ENCODE measurements at places on chromosomes 7 and 10. TPM values are rescaled to one million over a fixed set of nuclear protein-coding genes. Genes with fewer than 3 reads are reported as not detected.

GRCh38 chr10:48446785-48447184 is 140.3 kb downstream of the MAPK8 start:
- DNase-seq, result no peak

The TAS2R41 gene
- total RNA-seq, result not detected

GRCh38 chr10:73997461-73997786 is 492 bp upstream of the VCL start:
- DNase-seq, result no peak

GRCh38 chr10:88499569-88500470 is 83.3 kb downstream of the RNLS start:
- DNase-seq, result no peak

- DNase-seq, result no peak
Measured at GRCh38 chr7:134940729-134941128, 45.6 kb upstream of the AGBL3 start.

The CDHR1 gene
- total RNA-seq, result 0.24 TPM

DNA sequence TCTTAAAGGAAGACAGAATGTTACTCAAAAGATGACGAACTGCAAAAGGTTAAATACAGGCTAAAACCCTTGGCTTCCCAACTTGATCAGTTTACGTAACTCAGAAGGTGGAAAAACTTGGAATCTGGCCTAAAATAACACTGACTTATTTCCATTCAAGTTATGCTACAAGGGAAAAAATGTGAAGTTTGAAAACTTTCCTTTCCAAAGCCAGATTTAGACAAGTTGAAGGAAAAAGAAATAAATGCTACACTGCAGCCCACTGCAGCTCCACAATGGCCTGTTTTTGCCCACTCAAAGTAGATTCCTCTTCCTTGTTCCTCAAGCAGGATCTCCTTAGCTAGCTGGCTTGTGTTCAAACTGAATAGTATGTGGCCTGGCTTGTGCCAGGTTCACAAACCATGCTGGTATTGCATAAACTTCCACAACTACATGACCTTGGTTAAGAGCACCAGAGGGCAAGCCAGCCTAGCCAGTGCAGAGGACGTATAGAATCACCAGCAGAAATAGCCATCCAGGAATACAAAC is 166.2 kb downstream of the CPEB3 start:
- DNase-seq, result no peak

All from omental fat pad (tissue), 4 donors.